Activated CD4-positive, alpha-beta T cell treated with anti-CD3 and anti-CD28 coated beads, Interleukin-2, amount 50 U/mL, for 4 hours (primary cell): ENCODE measurements at places on chromosomes 1 and 21.

DNA sequence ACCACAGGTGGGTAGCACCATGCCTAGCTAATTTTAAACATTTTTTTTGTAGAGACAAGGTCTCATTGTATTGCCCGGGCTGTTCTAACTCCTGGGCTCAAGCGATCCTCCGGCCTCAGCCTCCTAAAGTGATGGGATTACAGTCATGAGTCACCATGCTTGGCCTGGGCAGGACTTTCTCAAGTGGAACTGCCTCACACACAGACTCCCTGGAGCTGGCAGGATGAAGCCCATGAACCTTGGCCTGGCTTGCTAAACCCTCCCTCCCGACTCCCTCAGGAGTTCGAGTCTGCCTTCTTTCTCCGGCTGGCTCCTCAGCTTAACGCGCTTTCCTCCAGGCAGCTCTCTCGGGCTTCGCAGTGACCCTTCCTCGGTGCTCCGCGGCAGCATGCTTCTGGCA, 7.7 kb upstream of the ECE1 start:
- DNase-seq: no peak

DNA sequence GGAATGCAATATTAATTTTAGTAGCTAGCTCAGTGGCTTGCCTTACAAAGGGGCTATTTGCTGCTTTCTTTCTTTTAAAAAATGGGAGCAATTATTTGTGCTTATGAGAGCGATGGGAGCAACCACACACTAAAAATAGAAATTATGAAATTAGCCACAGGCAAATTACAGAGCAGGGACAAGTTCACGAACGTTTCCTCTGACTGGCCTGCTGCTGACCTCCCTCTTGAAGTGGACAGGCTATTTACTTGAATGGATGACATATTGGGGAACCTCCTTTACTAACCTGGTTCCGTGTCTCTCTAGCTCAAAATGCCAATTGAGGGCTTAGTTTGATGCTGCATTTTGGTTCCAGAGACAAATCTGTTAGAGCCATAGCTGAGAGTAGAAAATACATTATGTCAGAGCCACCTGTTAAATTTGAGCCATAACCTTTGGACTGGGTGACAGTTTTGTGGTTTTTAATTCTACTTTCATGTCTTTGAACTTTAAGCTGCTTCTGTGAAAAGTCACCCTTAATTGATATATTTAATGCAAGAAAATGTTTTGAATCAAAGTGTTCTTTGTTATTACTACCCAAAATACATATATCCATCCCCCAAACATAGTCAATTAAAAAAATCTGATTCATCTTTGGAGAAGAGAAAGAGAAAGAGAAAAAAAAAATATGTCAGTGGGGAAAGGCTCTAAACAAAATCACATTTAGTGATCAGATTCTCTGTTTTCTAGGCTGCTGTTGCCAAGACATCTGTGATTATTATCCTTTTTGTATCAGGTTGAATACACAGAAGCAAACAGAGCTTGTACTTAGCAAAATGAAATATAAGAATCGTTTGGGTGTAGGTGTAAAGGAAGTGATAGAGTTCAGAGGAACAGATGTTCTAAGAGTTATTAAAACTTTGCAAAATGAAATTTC, 351.9 kb downstream of the ADGRL2 start:
- no peak for DNase-seq

DNA sequence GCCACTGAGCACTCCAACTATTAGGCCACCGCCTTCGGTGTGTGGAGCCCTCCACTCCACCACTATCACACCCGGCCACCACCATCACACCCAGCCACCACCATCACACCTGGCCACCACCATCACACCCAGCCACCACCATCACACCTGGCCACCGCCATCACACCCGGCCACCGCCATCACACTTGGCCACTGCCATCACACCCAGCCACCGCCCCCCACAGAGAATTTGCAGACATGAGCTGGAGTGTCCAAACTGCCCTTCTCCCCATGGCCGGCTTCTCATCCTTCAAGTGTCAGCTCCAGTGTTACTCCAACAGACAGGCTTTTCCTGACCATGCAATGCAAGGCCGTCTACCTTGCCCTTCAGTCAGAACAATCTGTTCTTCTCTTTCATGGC, 50.4 kb upstream of the A3GALT2 start:
- DNase-seq: no peak

DNA sequence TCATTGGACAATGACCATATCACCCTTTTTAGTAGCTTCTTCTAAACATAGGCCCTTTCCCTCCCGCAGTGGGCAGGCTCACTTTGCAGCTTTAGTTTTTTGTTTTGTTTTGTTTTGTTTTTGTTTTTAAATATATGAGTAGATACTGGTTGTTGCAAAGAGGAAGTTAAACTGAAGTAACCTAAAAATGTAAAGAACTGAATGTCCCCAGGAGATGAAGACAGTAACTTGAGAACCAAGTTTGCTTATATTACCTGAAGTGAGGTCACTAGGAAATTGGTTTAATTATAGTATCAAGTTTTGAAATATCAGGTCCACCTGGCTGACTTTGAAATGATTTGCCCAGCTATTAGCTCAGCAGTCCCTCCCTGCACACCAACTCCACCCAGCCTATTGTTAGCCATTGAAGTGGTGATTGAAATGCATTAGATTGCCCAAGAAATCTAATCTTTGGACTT, 18.2 kb downstream of the SMAP2 start:
- DNase-seq: no peak

- DNase-seq: no peak
These were observed 38.2 kb downstream of the DHX9 start for GRCh38 chr1:182877331-182877730.

- peak; percentile 45 for DNase-seq
These were observed 6.7 kb upstream of the WNT2B start for GRCh38 chr1:112501810-112502641.

- no peak for DNase-seq
These were observed 12.5 kb downstream of the TRMT1L start for GRCh38 chr1:185144233-185144632.

- DNase-seq: no peak
These were observed 51.9 kb upstream of the DMRTA2 start for GRCh38 chr1:50474859-50475809.

DNA sequence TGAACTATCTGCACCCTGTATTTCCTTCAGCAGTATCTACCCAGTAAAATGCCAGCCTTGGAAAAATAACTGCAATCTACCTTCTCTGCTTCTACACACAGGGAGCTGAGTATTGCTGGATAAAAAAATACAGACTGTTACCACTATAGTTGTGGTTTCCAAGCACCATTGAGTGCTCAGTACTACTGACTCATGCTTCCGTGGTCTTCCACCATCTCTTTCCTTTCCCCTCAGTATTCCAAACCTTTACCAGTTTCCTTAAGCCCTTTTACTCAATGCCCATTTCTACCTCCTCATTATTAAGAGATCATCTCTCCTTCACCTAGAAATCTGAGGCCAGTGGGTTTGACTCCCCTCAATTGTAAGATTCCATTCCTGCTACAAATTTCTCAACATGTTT, 23.8 kb downstream of the GLMN start:
- DNase-seq: no peak

GRCh38 chr1:206070627-206071304, 17.8 kb downstream of the RHEX start:
- DNase-seq: no peak

DNA sequence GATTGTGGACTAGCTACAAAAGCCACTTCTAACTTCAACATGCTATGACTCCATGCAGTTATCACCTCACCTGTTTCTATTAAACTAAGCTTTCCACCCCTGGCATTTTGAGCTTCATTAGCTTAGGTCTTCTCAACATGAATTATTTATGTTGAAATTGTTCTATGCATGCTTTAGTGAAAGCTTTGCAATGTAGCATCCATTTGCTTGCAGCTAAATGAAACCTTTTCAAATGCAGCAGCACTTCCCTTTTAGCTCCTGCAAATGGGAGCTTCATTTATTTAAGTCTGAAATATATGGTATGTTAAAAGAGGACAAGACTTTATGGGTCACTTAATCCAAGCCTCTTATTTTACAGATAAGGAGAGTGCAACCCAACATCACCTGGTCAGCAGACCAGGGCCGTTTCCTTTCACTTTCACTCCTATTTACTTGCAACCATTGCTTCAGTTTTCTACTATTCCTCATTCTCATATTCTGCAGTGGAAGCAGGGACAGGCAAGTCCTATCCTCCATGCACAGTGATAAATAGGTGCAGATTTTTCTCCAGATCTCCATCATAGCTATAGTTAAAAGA, 56.4 kb upstream of the SAMSN1 start:
- DNase-seq: no peak

DNA sequence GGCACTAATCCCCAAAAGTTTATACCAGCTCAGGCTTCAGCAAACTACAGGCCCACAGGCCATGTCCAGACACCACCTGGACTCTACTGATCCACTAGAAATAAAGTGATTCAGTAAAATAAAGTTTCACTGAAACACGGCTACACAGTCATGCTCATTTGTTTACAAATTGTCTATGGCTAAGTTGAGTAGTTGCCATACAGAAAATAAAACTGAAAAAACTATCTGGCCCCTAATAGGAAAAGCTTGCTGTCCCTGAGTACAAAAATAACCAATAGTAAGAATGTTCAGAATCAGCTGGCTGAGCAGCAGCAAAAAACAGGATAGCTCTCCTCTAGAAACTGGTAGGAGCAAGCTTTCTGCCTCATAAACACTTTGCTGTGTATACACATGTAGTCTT, 221.5 kb downstream of the RERE start:
- DNase-seq: no peak
